ENCODE measurements at places on chromosomes 16 and 17.

DNA sequence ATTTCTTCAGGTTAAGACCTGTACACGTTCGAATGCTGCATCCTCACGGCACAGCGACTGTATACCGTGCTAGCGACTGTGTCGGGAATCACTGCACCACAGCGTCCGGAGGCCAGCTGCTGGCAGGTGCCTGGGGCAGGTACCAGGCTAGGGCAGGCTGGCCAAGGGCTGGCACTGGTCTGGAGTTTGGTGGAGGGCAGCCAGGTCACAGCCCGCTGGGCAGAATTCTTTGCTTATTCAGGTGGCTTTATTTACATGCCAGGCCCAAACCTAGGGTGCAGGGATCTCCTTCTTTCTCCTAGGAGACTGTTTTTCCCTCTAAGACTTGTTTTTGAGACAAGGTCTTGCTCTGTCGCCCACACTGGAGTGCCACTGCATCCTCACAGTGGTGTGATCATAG lies 37.9 kb downstream of the COTL1 start:
- DNase-seq = no peak

DNA sequence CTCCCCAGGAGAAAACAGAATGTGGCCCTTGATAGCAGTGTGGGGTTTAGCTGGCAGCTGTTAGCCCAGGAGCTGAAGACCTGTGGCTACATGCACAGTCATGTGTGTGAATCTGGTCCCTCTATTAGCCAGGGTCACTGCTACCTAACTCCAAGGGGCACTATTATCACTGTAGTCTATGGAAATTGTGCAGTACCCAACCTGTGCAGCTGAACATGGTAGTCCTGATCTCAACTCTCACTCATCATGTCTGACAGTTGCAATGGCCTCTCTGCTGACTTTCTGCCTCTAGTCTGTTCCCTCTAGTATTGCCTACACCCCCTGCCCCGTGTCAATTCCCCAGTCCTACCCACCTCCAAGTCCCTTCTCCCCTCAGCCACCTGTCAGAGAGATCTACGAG lies 67.4 kb downstream of the RAB11FIP4 start:
- DNase-seq = no peak

DNA sequence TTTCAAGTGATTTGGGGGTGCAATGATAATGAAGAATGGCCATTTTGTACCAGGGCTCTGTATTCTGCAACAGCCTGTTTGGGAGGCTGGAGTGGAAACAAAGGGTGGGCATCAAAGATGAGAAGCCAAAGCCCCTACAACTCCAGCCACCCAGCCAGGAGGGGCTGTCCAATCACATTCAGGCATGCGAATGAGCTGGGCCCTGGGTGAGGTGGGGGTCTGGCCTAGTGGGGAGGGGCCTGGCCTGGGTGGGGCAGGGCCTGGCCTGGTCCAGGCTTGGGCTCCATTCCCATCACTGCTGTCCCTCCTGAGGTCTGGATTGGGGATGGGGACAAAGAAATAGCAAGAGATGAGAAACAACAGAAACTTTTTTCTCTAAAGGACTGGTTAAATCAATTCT lies 6.4 kb downstream of the AOC3 start:
- DNase-seq = no peak

GRCh38 chr17:40178660-40179059 lies 1.4 kb downstream of the RAPGEFL1 start:
- no peak for DNase-seq

- no peak for DNase-seq
Observed at GRCh38 chr17:83071966-83072562, 7.3 kb upstream of the METRNL start.

GRCh38 chr16:1771864-1772361 lies 570 bp upstream of the NME3 start:
- no peak for DNase-seq

DNA sequence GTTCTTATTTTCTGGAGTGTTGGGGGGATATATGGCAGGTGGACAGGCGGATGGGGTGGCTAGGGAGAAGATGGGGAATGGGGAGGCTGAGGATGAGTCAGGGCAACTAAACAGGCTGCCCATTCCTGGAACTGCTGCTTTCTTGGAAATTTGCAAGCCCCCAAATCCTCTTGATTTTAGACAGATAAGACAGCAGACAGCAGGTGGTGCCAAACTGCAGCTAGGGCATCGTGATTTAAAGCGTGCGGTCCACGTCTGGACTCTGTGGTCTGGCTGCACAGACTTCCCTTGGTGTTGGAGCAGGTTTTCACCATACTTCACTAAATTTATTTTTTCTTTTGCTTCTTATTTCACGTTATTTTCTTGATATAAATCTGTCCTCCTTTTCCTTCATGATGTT lies 10.9 kb upstream of the KRT24 start:
- no peak for DNase-seq

All from activated CD8-positive, alpha-beta memory T cell treated with anti-CD3 and anti-CD28 coated beads for 48 hours (primary cell).